ENCODE measurements at places on chromosomes 12 and 14.

GRCh38 chr12:15165012-15165659 is 56.1 kb downstream of the RERG start:
- no peak for DNase-seq

- DNase-seq, result no peak
Measured at GRCh38 chr12:132152953-132153352, 8.7 kb downstream of the NOC4L start.

DNA sequence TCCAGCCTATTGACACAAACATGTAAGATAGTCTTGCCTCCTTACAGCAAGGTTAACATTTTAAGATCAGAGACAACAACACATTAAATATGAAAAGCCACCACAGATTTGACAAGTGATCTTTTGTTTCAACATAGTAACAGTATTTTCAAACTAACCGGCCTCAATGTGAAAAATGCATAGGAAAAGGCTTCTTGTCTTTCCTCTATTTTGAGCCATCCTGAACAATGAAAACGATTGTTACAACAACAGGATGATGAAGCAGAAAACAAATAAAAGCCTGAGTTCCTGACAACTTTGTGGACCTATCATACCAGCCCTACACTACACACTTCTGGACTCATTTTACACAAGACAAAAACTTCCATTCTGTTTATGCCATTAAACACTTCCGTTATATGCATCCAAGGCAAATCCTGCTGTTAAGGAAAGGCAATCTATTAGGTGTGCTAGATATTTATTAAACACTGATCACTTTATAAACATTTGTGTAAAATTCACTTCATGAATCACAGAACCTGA is 37.3 kb downstream of the BAZ1A start:
- no peak for DNase-seq

DNA sequence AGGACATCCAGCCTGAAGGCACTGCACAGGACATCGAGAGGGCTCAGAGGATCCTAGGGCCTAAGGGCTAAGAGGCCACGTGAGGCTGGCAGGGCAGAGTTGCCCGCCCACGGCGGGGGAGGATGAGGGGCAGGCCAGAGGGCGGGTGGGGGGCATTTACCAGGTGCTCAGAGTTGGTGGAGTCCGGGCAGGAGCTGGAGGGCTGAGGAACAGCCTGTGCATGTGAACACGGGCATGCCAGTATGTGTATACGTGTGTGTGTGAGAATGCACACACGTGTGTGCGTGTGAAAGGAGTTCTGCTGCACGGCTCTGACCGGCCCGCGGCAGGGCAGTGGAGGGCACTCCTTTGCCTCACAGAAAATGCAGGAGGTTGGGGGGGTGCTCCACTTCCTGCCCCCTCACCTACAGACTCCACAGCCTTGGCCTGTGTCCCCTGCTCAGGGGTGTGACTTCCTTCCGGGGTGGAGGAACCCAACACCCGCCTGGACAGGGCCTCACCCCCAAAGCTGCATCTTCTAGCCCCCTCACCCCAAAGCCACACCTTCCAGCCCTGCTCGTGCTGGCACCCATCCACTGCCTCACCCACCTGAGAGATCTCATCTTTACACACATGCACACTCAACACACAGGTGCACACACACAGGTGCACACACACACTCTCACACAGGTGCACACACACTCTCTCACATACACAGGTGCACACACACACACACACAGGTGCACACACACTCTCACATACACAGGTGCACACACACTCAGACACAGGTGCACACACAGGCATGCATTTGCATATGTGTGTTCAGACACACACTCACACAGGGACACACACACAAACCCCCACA is 11.8 kb upstream of the GPR132 start:
- no peak for DNase-seq

DNA sequence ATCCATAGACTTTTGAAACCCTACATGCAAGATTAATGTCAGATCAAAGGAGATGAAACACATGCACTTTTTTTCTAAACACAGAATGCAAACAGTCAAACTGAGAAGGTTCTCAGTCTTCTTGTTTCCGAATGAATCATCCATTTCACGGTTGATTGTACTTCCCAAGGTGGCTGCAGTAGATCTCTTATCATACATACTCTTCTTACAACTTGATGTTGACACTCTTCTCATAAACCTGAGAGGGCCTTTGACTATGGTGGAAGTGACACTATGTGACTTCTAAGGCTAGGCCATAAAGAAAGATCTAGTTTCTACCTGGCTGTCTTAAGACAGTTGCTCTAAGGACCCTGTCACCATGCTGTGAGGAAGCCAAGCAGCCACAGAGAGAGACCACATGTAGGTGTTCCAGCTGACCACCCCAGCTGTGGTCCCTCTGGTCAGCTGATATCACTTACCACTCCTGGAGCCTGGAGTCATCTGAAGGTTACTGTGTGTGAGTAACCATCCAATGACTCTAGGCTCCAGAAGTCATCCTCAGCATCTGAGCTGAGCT is 67.2 kb upstream of the HMGA2 start:
- no peak for DNase-seq

- no peak for DNase-seq
Measured at GRCh38 chr14:52951681-52952554, 1.1 kb upstream of the FERMT2 start.

DNA sequence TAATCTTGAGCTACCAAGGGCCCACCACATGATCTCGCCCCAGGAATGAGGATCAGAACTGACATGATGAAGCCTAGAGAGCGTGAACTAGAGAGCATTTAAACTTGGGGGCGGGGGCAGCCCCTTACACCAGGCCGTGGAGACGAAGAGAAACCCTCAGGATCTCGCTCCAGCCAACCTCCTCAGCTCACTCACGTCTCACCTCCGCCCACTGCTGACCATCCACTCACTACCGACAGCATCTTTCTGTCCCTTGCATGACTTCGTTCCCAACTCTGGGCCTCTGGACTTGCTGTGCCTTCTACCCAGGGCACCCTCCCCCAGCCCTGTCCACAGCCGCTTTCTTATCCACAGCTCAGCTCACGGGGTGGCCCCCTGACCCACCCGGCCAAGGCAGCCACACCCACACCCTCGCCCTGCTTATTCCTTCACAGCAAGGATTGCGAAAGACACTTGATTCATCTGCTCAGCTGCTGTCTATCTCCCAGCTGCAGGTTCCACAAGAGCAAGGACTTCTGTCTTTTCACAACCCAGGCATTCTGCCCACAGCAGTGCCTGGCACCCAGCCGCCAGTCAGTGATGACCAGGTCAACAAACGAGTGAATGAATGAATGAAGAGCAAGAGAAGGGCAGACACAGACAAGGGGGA is 6.4 kb downstream of the STX2 start:
- DNase-seq, result no peak

- DNase-seq, result no peak
Measured at GRCh38 chr14:51610771-51611170, 40.9 kb upstream of the FRMD6 start.

- no peak for DNase-seq
Measured at GRCh38 chr14:93017301-93017797, 94.4 kb downstream of the CHGA start.

DNA sequence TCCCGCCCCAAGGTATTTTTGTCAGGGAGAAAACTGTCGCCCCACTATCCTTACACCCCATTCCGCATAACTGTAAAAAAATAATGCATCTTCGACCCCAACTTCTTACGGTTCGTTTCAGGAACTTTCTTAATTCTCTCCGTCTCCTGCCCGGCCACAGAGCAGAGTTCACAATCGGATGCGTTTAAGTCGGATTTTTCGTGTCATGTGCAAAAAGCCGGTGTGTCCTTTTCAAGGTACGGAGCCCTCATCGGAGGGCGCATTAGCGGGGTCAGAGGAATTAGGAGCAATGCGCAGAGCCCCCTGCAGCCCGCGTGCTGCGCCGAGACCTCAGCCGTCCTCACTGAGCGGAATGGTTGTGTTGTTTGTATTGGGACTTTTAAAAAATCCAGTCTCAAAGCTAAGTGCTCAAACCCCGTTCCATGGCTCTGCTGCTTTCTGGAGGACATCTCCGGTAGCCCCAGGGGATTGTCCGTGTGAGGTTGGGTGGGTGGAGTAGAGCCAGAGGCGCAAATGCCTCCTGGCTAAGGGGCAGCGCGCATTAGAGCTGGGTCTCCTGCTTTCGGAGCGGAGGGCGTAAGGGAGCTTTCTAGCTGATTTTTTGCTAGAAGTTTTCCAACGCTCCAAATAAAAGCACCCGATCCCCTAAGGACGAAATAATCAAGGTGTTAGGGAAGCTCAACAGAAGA is 3.9 kb upstream of the GSC start:
- no peak for DNase-seq

GRCh38 chr14:103204852-103205540 is 81.7 kb downstream of the TNFAIP2 start:
- no peak for DNase-seq

DNA sequence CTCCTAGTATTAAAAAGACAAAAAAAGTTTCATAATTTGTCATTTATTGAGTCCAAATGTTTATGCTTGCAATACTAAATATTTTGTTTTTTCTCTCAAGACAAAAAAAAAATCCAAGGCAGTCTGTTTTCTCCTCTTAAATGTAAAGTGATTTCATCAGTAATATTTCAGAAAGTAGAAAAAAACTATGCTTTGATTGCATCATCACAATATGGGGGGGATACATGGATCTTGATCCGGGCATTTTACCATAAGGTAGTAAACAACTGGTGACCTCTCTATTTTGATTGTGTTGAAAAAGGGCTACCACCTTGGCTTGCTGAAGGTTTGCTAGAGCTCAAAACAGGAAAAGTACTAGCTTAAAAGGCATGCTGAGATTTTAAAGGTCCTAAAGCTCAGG is 43.6 kb downstream of the ERGIC2 start:
- DNase-seq, result no peak

DNA sequence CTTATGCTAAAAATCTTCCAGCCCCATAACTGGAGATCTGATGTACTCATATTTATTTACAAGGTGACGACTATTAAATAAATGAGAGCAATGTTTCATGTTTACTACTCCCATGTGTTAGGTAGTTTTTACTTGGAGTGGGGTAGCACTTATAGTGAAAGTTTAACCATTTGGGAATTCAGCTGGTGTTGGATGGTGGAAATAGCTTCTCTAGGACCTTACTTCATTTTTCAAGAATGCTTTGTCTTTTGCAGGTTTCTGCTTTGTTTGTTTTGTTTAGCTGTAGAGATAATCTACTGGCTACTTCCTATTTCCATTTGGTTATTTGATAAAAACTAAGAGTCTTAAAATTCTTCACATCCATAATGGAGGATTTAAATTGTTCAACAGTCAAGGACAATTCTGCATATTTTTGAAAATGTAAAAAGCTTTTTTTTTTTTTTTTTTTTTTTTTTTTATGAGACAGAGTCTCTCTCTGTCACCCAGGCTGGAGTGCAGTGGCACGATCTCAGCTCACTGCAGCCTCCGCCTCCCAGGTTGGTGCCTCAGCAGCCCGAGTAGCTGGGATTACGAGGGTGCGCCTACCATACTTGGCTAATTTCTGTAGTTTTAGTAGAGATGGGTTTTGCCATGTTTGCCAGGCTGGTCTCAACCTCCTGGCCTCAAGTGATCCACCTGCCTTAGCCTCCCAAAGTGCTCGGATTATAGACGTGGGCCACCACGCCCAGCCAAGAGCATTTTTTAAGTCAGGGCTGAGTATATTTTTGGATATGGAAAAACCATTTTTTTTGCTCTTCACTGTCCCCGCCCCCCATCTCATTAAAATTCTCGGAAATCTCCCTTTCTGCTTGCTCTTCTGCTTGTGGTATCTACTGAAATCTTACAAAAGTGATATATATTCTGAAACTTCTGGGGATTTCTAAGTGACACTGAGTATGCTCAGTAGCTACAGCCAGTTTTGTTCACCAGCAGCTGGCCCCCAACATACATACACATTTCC is 1.4 kb upstream of the ABCD2 start:
- DNase-seq, result peak; percentile 55

- no peak for DNase-seq
Measured at GRCh38 chr14:49193332-49194065, 392.7 kb downstream of the RPS29 start.

DNA sequence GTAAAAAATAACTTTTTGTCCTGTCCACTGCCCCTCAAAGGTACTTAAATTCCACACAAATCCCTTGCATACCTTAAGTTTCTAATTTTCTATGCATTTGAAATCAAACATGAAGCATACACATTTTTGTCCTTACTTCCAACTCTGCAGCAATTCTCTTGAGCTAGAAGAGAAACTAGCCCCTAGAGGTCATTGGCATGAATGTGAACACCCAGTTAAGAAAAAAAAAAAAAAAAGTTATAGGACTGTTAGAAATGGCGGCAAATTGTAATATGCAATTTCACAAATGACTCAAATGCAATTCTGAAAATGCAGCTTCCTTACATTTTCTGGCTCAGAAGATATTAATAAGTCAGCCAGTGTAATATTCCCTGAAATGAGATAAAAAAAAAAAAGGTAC is 4.6 kb upstream of the ESR2 start:
- no peak for DNase-seq

- no peak for DNase-seq
Measured at GRCh38 chr14:50059763-50060616, 56.4 kb downstream of the VCPKMT start.

GRCh38 chr12:1620092-1620491 is 8.9 kb upstream of the WNT5B start:
- no peak for DNase-seq

DNA sequence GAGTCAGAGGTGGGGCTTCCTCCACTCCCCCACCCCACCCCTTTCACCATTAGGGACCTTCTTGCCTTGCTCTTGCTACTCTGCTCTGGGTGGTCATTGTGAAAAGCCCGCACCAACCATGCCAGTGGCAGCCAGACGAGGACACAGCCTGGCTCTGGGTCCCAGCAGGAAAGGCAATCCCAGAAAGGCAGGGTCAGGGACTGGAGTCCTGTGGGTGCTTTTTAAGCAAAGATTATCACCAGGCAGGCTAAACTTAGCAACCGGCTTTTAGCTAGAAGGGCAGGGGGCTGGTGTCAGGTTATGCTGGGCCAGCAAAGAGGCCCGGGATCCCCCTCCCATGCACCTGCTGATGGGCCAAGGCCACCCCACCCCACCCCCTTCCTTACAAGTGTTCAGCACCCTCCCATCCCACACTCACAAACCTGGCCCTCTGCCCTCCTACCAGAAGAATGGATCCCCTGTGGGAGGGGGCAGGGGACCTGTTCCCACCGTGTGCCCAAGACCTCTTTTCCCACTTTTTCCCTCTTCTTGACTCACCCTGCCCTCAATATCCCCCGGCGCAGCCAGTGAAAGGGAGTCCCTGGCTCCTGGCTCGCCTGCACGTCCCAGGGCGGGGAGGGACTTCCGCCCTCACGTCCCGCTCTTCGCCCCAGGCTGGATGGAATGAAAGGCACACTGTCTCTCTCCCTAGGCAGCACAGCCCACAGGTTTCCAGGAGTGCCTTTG is 1.2 kb upstream of the GAPDH start:
- DNase-seq, result peak; percentile 41

DNA sequence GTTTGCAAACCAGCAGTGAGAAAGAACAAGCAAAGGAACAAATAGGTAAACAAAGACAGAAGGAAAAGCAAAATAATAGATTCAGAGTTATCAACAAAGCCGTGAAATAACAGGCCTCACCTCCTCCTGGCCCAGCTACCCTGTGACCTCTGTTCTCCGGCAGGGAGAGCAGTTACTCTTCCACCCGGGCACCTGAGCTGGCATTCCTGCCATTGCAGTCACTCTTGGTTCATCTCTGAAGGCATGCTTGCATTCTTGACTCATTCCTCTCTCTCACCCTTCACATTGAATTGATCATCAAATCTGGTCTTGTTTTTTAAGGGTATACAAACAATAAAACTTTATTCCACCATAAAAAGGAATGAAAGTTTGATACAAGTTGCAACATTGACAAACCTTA is 95.1 kb downstream of the TTC8 start:
- no peak for DNase-seq

- no peak for DNase-seq
Measured at GRCh38 chr12:127389923-127390322, 877.0 kb upstream of the TMEM132C start.
